ENCODE measurements at places on chromosomes 12 and 14.

GRCh38 chr14:63860146-63860545, 7.3 kb downstream of the SYNE2 start:
- no peak for DNase-seq

GRCh38 chr12:59548930-59549329, 46.9 kb upstream of the SLC16A7 start:
- no peak for DNase-seq

DNA sequence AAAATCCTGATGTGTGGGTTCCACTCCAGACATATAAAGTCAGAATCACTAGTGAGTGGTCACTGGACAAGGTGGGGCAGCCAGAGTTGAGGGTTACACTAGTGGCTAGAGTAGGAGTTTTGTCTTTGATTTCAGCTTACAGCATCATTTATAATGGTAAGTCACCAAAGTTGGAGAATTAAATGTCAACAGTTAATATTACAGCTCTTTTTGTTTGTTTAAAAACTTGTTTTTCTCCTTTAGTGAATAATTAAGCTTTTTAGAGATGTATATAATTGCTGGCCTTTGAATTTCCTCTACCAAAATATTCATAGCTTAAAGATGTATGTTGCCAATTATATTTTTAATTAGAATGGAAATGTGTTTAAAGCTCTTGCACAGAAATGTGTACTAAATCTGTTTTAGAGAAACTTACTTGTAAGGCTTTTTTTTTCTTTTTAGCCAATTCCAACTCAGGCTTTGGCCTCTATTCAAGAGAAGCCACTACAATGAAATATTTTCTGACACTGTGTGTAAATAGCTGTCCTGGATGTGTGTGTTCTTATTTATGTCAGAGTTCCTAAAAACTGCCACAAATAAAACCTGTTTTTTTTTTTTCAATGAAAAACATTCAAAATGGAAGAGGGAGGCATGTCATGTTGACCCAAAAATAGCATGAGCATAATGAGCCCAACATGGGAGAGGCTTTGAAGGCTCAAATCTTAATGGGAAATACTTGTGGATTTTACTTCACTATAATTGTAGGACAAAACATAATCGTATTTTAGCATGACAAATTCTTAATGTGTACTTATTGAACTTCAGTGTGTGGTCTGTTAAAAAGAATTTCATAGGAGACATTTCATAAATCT, 92.2 kb downstream of the TBC1D30 start:
- no peak for DNase-seq

GRCh38 chr12:58384196-58384595, 442.8 kb downstream of the ATP23 start:
- no peak for DNase-seq

- no peak for DNase-seq
These were observed 3.5 kb downstream of the C12orf75 start for GRCh38 chr12:105334001-105334400.

DNA sequence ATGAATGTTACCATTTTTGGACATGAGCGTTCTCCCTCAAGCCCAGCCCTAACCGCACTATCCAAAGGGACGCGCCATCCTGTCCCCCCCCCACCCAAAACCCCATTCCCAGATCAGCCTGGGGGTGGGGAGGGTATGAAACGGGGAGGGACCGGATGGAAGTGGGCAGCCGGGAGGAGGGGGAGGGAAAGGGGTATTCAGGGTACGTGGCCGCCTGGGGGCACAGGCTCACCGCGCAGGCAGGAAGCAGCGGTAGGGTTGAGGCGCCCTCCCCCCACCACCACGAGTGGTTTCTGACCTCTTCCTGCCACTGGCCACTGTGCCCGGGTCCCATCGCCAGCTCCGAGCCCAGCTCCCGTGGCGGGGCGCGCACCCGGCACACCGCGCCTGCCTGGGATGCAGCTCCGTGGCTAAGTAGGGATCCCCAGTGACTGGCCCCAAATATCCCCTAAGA, 1.4 kb downstream of the ACTN1 start:
- no peak for DNase-seq

GRCh38 chr12:47744005-47744651, 14.6 kb downstream of the RAPGEF3 start:
- no peak for DNase-seq

- DNase-seq: no peak
These were observed 212.3 kb downstream of the PPFIA2 start for GRCh38 chr12:81546811-81547210.

DNA sequence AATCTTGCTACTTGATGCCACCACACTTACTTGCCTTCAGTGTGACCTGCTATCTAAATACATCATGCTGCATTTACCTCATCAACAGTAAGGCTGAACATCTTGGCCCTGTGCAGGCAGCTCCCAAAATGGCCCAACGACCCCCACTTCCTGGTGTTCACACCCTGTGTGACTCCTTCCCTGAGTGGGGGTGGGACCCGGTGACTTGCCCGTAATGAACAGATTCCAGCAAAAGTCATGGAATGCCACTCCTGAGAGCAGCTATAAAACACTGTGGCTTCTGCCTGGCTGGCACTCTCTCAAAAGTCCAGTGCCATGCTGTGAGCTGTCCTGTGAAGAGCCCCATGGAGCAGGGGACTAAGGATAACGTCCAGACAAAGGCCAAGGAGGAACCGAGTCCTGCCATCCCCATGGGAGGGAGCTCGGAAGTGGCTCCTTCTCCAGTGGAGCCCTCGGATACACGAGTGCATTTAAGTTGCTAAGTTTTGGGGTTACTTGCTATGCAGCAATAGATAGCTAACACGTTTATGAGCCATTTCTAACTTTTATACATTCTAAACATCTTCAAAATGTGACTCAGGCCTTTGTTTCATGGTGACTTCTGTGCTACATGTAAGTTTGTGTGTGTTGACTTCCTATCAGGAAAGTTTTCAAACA, 33.0 kb downstream of the P2RX2 start:
- no peak for DNase-seq

GRCh38 chr12:19129486-19130223, at the start of gene PLEKHA5:
Gene PLEKHA5 (plus strand): TSS chr12:19129733. CDS start chr12:19129800, 67 bp downstream.
- peak; percentile 48 for DNase-seq

DNA sequence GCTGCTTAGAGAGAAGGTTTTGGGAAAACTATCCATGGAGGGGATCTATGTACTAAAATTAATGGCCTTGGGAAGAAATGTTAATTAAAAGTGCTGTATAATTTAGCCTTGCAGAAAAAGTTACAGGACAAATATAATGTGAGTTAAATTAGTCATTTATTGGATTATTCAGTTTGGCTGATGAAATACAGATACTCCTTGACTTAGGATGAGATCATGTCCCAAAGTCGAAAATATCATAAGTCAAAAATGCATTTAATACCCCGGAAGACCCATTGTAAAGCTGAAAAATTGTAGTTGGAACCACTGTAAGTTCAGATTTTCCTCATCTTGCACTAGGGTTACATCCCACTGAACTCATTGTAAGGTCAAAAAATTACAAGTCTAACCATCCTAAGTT, 9.7 kb downstream of the RTRAF start:
- no peak for DNase-seq

GRCh38 chr12:5248230-5248629, 183.7 kb upstream of the NTF3 start:
- DNase-seq: no peak

- DNase-seq: peak; percentile 47
These were observed 52.5 kb downstream of the C12orf75 start for GRCh38 chr12:105382771-105383622.

GRCh38 chr14:99035712-99036610, 236.0 kb downstream of the BCL11B start:
- peak; percentile 37 for DNase-seq

GRCh38 chr14:80942191-80942600, 658 bp upstream of the CEP128 start:
- DNase-seq: no peak

DNA sequence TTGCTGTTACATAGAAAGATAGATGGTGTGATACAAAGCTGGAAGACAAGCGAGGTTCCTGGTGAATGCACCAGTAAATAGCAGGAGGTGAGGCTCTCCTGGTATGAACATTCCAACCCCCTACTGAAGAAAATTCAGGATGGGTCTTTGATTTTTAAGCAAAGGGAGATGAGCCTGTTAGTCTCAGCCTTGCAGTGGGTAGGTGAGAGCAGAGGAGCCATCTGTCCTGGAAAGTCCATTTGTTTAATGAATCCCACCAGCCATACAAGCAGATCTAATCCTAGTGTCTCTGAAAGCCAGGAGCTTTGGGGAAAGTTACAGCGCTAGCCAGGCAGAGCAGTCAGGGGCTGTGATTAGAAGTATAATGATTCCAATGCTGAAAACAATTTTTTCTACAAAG, 234.8 kb upstream of the FOXN3 start:
- no peak for DNase-seq

GRCh38 chr12:4450551-4451112, 5.0 kb upstream of the FGF6 start:
- DNase-seq: no peak

DNA sequence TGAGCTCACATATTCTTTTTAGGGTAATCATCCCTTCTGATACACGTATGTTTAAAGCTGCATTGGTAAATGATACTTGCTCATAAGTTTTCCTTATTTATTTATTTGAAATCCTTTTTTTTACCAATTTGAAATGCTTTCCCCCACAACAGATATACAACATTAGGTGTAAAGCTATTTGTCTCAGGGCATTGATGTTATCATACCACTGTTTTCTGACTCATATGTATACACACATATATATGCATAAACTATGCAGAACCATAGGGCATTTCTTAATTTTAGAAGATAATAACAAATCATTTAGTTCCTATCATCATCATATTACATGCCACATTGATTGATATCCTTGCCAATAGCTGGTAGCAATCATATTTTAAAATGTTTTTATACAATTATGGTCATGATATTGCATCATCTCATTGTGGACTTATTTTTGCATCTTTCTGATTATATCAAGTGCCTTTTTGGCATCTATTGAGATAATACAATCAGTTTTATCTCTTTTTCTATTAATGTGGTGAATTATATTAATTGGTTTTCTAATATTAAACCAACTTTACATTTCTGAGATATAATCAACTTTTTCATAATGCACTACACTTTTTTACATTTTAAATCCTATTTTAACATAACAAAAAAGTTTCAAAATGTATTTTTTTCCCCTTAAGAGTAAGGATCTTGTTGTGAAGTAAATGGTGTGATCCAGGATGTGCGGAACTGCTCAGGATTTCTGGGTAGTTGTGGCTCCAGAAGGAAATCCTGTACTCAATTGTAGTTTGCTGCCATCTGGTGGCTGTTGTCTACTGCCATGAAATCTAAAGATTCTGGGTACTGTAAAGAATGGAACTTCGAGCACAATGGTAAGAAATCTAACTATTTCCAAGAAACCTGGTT, 16.7 kb downstream of the OR9K2 start:
- DNase-seq: peak; percentile 72

GRCh38 chr12:54053751-54054741, at the start of gene HOXC4:
Gene HOXC4 (plus strand): TSS chr12:54053835. CDS start chr12:54053923, 88 bp downstream.
- DNase-seq: peak; percentile 1

DNA sequence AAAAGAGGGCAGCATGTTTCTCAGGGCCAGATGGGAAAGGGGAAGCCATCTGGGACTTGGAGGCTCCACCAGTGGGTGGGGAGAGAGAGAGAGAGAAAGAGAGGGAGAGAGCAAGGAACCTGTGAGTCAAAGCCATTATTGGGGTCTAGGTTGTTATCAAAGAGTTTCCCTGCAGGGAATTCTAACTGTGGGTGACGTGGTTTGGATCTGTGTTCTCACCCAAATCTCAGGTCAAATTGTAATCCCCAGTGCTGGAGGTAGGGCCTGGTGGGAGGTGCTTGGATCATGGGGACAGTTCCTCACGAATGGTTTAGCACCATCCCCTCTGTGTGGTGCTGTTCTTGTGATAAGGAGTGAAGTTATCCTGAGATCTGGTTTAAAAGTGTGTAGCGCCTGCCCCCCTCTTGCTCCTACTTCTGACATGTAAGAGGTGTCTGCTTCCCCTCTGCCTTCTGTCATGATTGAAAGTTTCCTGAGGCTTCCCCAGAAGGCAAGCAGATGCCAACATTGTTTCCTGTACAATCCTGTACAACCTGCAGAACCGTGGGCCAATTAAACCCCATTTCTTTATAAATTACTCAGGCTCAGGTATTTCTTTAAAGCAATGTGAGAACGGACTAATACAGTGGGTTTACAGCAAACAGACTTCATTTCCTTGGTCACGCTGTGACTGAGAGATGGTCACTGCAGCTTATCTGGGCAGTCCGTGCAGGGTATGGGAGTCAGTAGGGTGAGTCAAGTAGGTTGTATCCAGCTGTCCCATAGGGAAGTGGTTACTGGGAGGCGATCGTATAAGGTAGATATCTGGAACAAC, 52.4 kb downstream of the CCDC91 start:
- DNase-seq: no peak

DNA sequence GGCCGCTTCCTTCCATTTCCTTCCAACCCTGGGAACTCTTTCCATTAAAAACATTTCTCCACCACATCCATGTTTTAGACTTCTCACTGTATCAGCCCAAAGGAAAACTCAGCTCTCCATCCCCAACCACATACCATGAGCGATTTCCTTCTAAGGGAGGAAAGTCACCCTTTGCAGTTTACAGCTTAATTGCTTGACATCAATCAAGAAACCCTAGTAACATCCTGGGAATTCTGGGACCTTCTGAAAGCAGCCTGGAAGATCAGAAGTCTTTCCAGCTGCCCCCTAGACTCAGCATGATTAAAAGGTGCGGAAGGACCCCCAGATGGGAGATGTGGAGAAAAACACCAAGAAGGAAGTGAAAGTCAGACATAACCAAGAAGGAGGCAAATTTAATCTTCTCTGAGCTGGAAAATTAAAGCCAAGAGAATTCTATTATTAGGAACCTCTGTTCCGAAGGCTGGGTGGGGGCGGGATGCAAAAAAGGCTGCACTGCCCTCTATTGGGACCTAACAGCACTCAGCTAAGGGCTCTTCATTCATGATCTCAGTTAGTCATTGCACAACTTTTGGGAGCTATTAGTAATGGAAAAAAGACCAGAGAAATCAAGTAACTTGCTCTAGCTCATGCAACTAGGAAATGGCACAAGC, 73.3 kb upstream of the PLXNC1 start:
- peak; percentile 41 for DNase-seq

- peak; percentile 65 for DNase-seq
These were observed 723 bp downstream of the KIF21A start for GRCh38 chr12:39441963-39442830.

DNA sequence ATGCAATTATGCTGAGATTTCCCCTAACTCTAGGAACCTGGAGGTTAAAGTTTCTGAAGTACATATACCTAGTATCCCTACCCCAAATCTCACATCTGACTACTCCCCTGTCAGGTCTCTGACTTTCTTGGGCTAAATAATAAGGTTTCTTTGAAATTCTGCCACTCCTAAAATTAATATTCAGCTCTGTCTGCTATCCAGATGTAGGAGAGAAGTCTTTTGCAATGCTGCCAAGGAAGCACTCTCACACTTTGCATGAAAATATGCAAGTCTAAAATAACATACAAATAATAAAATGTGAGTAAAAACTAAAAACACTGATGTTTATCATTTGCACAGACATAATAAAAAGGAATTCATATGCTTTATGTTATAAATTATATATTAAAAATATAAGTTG, 196.9 kb upstream of the LRFN5 start:
- no peak for DNase-seq

GRCh38 chr14:69694730-69695281, 72.1 kb upstream of the SRSF5 start:
- peak; percentile 24 for DNase-seq

GRCh38 chr12:123035841-123036240, 55.4 kb downstream of the ARL6IP4 start:
- no peak for DNase-seq

Measured in midbrain (tissue), 1 donor.